ENCODE measurements at places on chromosomes 2 and 18.

DNA sequence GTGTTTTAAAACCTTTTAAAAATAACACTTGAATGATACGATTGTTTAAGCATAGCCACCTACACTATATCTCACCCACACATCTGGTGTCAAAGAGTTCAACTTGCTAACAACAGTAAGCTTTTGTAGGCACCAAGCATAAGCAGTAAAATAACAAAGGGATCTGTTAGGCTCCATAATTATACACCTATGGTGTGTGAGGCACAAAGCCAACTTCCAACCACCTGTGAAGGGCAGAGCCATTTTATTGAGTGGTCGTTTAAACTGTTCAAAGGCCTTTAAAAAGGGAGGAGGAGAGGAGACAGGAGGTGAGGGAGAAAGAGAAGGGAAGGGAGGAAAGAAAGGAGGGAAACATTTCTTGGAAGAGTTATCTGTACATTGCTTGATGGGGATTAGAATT lies 27.9 kb downstream of the NEMP2 start:
- no peak for DNase-seq

DNA sequence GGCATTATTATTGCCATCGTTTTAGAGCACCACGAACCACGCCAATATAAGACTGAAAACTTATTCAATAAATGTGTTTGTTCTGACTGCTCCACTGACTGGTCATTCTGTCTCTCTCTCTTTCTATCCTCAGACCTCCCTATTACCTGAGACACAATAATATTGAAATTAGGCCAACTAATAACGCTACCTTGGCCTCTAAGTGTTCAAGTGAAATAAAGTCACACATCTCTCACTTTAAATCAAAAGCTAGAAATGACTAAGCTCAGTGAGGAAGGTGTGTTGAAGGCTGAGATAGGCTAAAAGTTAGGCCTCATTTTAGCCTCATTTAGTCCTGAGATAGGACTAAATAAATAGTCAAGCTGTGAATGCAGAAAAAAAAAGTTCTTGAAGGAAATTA lies 38.8 kb downstream of the G6PC2 start:
- no peak for DNase-seq

- no peak for DNase-seq
Observed at GRCh38 chr2:167764772-167765341, 482.5 kb downstream of the STK39 start.

DNA sequence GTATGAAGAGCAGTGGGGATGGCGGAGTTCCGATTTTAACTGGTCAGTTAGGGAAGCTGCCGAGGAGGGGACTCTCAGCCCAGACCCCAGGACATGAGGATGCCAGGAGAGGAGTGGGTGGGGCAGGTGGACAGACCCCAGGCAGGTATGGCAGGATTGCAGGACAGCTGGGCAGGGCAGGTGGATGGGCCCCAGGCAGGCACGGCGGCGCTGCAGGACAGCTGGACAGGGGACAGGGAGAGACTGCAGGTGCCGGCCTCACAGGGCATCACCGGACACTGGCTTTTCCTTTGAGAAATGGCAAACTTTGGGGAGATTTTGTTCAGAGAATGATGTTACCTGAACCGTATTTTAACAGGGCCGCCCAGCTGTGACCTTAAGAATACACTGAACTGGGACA lies 127.7 kb downstream of the SNTG2 start:
- DNase-seq: no peak

DNA sequence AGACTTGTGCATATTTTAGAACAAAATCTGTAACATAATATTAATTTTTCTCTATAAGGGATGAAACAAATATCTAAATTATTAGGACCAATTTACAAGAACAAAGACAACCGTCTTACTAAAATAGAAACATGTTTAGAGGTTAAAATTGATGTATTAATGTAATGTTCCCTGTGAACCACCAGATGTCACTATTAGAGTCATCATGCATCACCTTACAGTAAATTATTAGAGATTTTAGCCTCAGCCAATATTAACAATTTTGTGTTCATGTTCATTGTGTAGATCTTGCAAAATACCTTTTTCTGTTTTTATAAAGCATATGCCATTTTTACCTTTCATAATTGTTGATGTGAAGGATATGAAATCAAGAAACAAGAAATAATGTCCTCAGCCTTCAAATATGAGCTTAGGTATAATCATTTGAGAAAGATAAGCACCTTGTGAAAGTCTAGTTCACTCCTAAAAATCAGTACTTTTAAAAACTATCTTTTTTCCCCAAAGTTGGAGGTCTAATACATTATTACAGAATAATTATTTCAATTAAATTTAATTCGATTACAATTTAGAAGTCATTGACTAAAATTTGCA lies 344.3 kb upstream of the KCNH7 start:
- DNase-seq: no peak

GRCh38 chr2:16638946-16639345 lies 26.7 kb downstream of the CYRIA start:
- no peak for DNase-seq

DNA sequence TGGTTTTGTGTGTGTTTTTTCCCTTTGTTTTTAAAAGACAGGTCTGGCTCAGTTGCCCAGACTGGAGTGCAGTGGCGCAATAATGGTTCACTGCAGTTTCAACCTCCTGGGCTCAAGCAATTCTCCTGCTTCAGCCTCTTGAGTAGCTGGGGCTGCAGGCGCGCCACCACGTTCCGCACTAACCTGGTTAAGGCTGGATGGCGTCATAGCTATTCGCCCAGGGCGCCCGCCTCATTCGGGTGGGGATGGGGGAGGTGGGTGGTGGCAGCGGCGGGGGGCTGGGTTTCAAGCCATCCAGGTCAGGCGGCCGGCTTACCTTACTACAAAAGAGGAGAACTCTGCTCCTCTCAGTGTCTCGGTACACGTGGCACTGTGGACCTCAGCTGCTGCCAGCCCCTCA lies 42.8 kb downstream of the EEF1B2 start:
- DNase-seq: no peak

- no peak for DNase-seq
Observed at GRCh38 chr18:9140381-9140780, 3.8 kb downstream of the ANKRD12 start.

DNA sequence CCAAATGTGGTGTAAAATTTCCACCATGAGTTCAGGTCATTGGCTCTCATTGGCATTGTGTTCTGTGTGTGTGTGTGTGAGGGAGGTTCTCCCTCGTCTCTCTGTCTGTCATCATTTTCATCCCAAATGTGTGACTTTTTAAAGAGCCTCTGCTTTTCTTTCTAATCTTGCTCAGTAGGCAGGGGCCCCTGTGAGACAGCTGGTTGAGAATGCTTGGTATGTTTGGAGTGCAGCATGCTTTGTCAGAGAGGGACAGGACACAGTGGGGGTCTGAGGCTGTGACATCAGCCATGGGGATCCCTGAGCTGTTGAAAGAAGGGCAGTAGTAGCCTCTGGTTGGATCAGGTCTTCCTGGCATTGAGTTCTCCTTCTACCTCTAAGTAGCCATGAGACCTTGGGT lies 10.6 kb downstream of the PTPRM start:
- no peak for DNase-seq

- no peak for DNase-seq
Observed at GRCh38 chr2:23375448-23375847, 9.5 kb upstream of the KLHL29 start.

DNA sequence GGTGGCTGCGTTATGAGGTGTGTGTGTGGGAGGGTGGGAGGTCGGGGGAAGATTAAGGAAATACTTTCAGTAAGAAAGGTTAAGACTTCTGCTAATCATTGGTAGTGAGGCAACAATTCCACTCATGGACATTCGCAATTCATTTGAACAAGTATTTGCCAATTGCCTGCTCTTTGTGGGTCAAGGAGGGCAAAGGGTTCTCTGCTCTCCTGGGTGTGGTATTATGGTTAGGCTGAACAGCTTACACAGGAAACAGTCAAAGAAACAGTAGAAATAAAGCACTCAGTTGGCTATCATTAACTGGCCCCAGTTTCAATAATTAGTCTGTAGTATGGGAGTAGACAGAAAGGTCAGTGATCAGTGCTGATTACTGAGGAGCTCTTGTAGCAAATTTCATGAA lies 357.0 kb upstream of the FANCL start:
- no peak for DNase-seq

DNA sequence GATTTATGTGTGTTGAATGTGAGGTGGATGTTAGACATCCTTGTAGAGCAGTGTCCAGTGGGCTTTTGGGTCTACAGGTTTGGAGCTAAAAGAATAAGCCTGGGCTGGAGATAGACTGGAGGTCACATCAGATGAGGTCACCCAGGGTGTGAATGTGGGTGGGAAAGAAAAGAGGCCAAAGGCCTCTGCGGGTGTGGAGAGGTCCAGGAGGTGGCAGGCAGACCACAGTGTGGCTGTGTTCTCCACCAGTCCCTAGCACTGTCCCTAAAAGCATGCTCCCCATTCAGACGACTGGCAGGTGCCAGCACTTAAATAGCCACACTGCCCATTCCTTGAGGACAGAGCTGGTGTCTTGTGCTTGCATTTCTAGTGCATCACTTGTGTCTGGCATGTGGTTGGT lies 4.1 kb downstream of the ATG4B start:
- no peak for DNase-seq

DNA sequence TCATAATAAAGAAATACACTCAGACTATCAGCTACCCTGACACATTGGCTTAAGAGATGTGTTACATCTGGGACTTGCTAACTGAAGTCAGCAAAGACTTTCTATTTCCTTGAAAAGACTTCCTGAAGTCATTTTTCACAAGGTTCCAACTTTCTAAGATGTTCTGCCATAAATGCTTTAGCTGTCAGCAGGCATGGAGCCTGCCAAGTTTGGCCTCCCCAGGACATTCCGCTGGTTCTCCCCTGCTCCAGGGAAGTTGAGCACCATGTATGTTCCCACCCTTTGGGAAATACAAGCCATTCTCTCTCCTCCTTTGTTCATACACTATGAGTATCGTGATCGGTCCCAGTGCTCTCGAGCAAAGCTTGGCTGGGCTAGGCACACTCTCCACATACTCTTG lies 202.7 kb upstream of the CCDC68 start:
- DNase-seq: no peak

- peak; percentile 20 for DNase-seq
Observed at GRCh38 chr18:69968039-69968438, 20.4 kb upstream of the CD226 start.

DNA sequence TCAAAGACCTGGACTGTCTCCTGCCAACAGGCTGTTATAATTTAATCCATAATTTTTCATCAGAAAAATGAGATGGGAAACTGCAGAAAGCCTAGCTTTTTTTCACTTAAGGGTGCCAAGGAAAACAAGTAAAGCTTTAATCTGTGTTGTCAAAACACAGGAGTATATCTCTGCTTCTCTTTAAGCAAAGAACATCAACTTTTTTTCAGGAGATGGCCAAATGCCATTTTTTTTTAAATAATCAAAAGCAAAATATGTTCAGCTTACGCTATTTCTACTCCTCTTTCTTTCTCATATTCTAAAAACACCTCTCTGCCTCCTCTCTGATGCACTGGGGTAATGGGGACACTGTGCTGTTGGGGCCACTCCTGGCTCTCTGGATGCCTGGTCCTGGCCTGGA lies 73.1 kb upstream of the NXPH2 start:
- no peak for DNase-seq

All from stimulated activated CD4-positive, alpha-beta T cell treated with anti-CD3 and anti-CD28 coated beads, Interleukin-4, amount 100 ng/mL, for 1 hour (primary cell).